Stomach (tissue), 19 donors: ENCODE measurements at places on chromosomes 2 and 18. TPM values are rescaled to one million over a fixed set of nuclear protein-coding genes. Genes with fewer than 3 reads are reported as not detected.

Gene UGT1A8
- not detected for total RNA-seq

DNA sequence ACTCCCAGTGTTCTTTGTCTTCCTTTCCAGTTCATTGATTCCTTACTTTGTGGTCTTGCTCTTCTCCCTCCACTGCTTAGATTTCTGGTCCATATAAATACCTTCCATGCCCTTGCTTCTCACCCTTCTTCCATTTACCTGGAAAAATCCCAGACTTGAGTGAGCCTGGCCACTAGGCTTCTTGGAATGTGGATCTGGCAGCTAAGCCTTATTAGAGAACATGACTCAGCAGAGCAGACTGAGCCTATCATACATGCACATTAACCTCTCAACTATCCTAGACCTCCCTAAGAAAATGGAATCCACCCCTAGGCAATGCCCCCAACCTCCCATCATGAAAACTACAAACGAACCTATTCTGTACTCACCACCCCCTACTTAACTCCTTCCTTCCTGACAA, 127.7 kb downstream of the RHBDD1 start:
- DNase-seq, result no peak

- peak; percentile 86 for DNase-seq
These were observed 26.5 kb upstream of the IGFBP2 start for GRCh38 chr2:216606551-216607276.

DNA sequence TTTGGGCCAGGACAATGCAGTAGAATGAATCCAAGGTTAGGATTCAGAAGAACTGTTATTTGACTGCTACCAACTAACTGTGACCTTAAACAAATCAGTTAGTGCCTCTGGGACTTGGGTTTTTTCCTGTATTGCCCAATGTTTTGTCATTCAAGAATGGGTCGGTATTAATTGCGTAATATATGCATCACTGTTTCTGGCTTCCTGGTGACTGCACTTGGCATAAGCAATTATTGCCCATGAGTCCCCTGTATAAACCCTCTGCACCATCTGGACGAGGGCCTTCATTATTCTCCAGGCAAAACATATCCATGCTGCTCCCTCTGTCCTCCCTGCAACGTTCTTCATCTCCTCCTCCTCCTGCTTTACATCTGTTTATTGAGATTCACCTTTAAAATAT, 255.8 kb upstream of the LRRTM1 start:
- DNase-seq, result no peak

GRCh38 chr2:169462896-169463695, 16.2 kb upstream of the BBS5 start:
- peak; percentile 5 for DNase-seq
